ENCODE measurements at places on chromosomes 11 and 22. TPM values are rescaled to one million over a fixed set of nuclear protein-coding genes. Genes with fewer than 3 reads are reported as not detected.

Gene TTC36
- not detected for total RNA-seq

Gene INS
- total RNA-seq: not detected

Gene CCDC116
- not detected for total RNA-seq

Gene POU2AF3
- 1.4 TPM for total RNA-seq

Gene SCUBE2
- 0.37 TPM for total RNA-seq

Gene GLYAT
- not detected for total RNA-seq

Gene CALCA
- total RNA-seq: 0.15 TPM

Gene CBX7
- total RNA-seq: 1.4 TPM

Gene MN1
- total RNA-seq: 2.7 TPM

Gene GRK3
- 3.4 TPM for total RNA-seq
